Activated CD8-positive, alpha-beta T cell treated with anti-CD3 and anti-CD28 coated beads, Interleukin-2, amount 10 ng/mL, durations not matched to agents 7 days and 5 days (primary cell): ENCODE measurements at places on chromosomes 1 and 21. TPM values are rescaled to one million over a fixed set of nuclear protein-coding genes. Genes with fewer than 3 reads are reported as not detected.

OPRD1 gene
- total RNA-seq, result not detected

AMPD1 gene
- not detected for total RNA-seq

NRIP1 gene
- total RNA-seq, result 18.9 TPM

UBAP2L gene
- 179 TPM for total RNA-seq

A3GALT2 gene
- total RNA-seq, result not detected

HEYL gene
- total RNA-seq, result not detected

PLEKHG5 gene
- 2.2 TPM for total RNA-seq

KCTD3 gene
- 1.9 TPM for total RNA-seq

LCE1C gene
- total RNA-seq, result not detected

LCK gene
- 488 TPM for total RNA-seq

KIAA0040 gene
- total RNA-seq, result 51.0 TPM

TRPM2 gene
- 40.9 TPM for total RNA-seq

FYB2 gene
- total RNA-seq, result not detected

CXADR gene
- 0.26 TPM for total RNA-seq

FMOD gene
- not detected for total RNA-seq

CORT gene
- total RNA-seq, result not detected

AK5 gene
- 1.2 TPM for total RNA-seq

ANKRD35 gene
- total RNA-seq, result 1.1 TPM

KCNK1 gene
- total RNA-seq, result 0.18 TPM

FCRL6 gene
- total RNA-seq, result 0.76 TPM

E2F2 gene
- total RNA-seq, result 80.3 TPM

ATP5IF1 gene
- total RNA-seq, result 222 TPM

EPHB2 gene
- total RNA-seq, result not detected

LRRC53 gene
- not detected for total RNA-seq

UCK2 gene
- total RNA-seq, result 32.4 TPM

FRRS1 gene
- 5.0 TPM for total RNA-seq

DPT gene
- total RNA-seq, result not detected

HUNK gene
- total RNA-seq, result 0.24 TPM

NEK2 gene
- 52.6 TPM for total RNA-seq

PLA2G2D gene
- not detected for total RNA-seq

BRINP2 gene
- not detected for total RNA-seq

CD5L gene
- not detected for total RNA-seq

CYP4Z1 gene
- not detected for total RNA-seq

LCE1D gene
- not detected for total RNA-seq

ADAMTSL4 gene
- not detected for total RNA-seq

GPR37L1 gene
- not detected for total RNA-seq

TNNI3K gene
- not detected for total RNA-seq

LIN9 gene
- 13.3 TPM for total RNA-seq

RNU1-2 gene
- total RNA-seq, result 1,730 TPM

OR2L2 gene
- not detected for total RNA-seq

MROH9 gene
- total RNA-seq, result not detected

CDK18 gene
- 4.5 TPM for total RNA-seq

PLPPR5 gene
- not detected for total RNA-seq

KRTAP13-3 gene
- total RNA-seq, result not detected

TCP10L gene
- total RNA-seq, result 0.42 TPM

LAX1 gene
- 15.5 TPM for total RNA-seq

IBA57 gene
- 8.9 TPM for total RNA-seq

UMODL1 gene
- total RNA-seq, result not detected

PGM1 gene
- 60.1 TPM for total RNA-seq

METTL18 gene
- total RNA-seq, result 9.8 TPM

ARHGAP30 gene
- total RNA-seq, result 277 TPM

ICOSLG gene
- total RNA-seq, result 2.0 TPM

PLA2G2F gene
- total RNA-seq, result not detected

DIO1 gene
- total RNA-seq, result not detected

CYP4A11 gene
- total RNA-seq, result not detected

LCE3E gene
- not detected for total RNA-seq

PLA2G5 gene
- total RNA-seq, result not detected

TMEM53 gene
- total RNA-seq, result 4.0 TPM

IL19 gene
- not detected for total RNA-seq
